NCI-H187 (cell line): ENCODE measurements at places on chromosomes 3 and 15.

- DNase-seq = no peak
Measured at GRCh38 chr3:8757551-8758518, 11.6 kb downstream of the OXTR start.

DNA sequence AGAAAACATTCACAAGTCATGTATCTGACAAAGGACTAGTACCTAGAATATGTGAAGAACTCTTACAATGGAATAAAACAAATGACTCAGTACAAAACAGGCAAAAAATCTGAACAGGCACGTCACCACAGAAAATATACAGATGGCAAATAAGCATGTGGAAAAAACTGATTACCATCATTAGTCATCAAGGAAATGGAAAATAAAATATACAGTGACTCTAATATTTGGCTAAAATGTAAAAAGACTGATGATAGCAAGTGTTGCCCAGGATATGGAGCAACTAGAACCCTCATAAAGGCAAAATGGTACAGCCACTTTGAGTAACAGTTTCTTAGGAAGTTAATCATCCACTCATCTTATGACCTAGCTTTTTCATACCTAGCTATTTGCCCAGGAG, 95.8 kb upstream of the ABHD17C start:
- DNase-seq = no peak

- DNase-seq = no peak
Measured at GRCh38 chr3:125151916-125152315, 60.6 kb downstream of the SLC12A8 start.

- peak; percentile 26 for DNase-seq
Measured at GRCh38 chr3:128584412-128585020, 66.1 kb downstream of the RPN1 start.

GRCh38 chr3:125058529-125058928, 2.7 kb upstream of the HEG1 start:
- no peak for DNase-seq

GRCh38 chr15:90059208-90059985, 42.9 kb downstream of the IDH2 start:
- no peak for DNase-seq

DNA sequence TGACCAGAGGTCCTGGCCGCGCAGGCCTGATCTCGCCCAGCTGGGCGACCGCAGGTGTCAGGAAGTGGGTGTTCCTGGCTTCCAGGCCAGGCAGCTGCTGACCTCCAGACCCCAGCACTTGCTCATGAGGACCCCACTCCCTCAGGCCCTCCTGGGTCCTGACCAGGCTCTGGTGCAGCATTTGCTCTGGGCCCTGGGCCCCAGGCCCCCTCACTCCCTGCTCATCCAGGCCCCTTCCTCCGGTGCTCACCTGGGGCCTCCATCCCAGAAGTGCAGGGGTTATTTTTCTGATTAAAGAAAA, 7.7 kb upstream of the ROPN1B start:
- DNase-seq = no peak

DNA sequence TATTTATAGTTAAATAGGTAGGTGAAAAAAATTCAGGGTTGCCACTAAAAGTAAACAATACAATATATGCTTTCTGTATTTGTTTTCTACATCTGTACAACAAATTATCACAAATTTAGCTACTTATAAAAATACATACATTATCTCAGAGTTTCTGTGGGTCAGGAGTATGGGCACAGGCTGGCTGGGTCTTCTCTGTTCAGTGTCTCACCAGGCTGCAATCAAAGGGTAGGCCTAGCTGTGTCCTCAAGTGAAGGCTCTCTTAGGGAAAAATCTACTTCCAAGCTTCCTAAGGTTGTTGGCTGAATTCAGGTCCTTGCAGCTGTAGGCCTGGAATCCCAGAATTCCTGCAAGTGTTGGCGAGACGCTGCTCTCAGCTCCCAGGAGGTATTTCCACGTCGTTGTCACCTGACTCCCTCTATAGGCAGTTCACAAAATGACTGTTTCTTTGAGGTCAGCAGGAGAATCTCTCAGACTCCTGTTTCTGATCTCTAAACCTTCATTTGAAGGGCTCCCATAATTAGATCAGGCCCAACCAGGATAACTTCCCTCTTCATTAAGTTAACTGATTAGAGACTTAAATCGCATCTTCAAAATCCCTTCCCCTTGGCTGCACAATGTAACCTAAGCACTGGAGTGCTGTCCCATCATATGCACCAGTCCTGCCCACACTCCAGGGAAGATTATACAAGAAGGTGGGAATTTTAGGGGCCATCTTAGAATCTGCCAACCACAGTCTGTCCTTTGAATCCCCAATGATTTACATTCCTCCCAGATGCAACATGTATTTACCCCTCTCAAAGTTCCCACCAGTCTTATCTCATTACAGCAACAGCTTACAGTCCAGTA, 296.6 kb downstream of the SUCLG2 start:
- DNase-seq = no peak

GRCh38 chr15:38829086-38829485, 264.5 kb upstream of the RASGRP1 start:
- DNase-seq = no peak

DNA sequence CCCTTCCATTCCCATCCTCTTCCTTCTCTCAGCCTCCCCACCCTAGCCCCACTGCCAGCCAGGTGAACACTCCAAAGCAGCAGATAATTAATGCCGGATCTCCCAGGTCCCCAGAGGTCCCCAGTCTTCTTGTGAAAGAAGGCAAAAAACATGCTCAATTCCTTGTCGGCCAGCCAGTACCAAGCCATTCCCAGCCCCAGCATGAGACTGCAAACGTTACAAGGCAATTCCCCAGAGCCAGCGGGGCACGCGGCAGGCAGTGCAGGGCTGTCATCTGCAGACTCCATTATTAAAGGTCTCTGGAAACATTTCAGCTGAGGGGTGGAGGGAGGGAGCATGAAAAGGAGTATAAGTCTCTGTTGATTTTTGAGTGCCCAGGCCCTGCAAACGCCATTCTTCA, 117.8 kb downstream of the XXYLT1 start:
- DNase-seq = no peak
